ENCODE measurements at places on chromosomes 5 and 9. TPM values are rescaled to one million over a fixed set of nuclear protein-coding genes. Genes with fewer than 3 reads are reported as not detected.

IL13 gene
- total RNA-seq = not detected

GPR107 gene
- total RNA-seq = 16.0 TPM

PFN3 gene
- not detected for total RNA-seq

INSL4 gene
- total RNA-seq = not detected

CDX1 gene
- total RNA-seq = 0.24 TPM

ORM2 gene
- not detected for total RNA-seq

Measured in RPMI7951 (cell line).